ENCODE measurements at places on chromosomes 11 and 22.

GRCh38 chr22:36552289-36552688, 23.3 kb upstream of the EIF3D start:
- DNase-seq = no peak

DNA sequence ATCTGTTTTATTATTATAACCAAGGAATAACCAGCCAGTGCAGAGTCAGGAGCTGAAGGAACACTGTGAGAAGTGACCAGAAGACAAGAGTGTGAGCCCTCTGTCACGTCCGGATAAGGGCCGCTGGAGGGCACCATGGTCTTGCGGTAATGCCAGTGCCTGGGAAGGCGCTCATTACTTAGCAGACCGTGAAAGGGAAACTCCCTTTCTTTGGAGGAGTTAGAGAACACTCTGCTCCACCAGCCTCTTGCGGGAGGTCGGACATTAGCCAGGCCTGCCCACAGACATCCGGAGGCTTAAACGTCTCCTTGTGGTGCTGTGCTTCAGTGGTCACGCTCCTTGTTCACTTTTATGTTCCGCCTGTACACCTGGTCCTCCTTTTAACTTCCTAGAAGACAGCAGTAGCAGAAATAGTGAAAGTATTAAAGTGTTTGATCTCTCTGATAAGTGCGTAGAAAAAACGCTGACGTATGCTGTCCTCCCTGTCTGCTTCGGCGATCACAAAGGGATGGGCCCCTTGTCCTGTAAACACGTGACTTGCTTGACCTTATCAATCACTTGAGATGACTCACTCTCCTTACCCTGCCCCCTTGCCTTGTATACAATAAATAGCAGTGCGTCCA, 120.6 kb upstream of the LMO1 start:
- DNase-seq = no peak

GRCh38 chr11:101584129-101584515, 315 bp upstream of the TRPC6 start:
- DNase-seq = no peak

- no peak for DNase-seq
Observed at GRCh38 chr11:5043380-5043779, 2.9 kb upstream of the OR52J3 start.

DNA sequence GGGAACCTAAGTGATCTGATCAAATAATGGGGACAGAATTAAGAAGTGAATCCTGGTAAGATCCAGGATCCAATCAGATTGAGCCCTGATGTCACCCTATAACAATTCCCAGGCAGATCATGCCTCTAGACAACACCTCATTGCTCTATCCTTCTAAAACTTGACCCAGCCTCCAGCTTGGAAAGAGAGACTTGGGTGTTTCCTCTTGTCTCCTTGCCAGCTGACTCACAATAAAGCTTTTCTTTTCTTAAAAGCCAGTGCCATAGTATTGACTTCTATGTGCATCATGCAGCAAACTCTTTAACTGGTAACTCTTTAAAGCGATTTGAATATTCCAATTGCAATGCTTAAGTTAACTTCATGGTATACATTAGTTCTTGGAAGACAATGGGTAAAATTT, 109.6 kb upstream of the CHORDC1 start:
- no peak for DNase-seq

GRCh38 chr11:8263769-8264410, at the start of gene LMO1:
LMO1 (minus strand) TSS chr11:8263878; CDS start chr11:8263362, 516 bp downstream.
- DNase-seq = peak; percentile 72

DNA sequence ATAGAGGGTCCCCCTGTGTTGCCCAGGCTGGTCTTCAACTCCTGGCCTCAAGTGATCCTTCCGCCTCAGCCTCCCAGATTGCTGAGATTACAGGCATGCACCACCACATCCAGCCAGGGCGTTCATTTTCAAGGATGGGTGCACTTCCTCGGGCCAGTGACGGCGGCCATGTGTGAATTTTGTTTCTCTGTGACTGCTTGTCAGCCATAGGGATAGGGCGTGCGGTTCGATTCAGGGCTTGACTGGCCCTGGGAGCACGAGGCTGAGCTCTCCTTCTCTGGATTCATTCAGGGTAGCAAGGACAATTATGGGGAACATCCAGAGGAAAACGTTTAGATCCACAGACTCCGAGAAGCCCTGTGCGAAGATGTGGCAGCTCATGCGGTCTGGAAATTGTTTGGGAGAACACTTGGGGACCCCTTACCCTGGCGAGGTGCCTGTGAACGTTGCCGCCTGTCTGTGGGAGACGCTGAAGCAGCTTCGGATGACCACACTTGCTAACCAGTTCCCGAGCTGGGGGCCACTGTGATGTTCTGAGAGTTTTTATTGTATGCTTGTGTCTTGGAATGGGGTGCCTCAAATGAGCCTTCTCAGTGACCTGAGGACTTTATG, 2.9 kb downstream of the PTDSS2 start:
- DNase-seq = no peak

DNA sequence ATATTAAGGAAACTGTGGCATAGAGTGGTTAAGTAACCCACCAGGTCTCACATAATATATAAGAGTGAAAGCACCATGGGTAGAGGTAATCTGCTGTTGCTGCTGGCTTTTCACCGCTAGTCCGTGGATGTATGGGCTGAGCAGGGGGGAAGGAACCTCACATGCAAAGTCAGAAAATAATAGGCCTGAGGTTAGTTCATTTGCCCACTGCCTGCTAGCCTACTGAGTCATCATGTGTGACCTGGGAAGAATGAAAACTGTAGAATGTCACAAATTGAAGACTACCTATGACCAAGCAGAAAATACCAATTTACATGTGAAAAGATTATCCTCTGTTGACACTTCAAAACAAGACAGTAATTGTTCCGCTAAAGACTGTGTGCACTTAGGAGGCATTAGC, 560.1 kb upstream of the FAT3 start:
- DNase-seq = no peak

DNA sequence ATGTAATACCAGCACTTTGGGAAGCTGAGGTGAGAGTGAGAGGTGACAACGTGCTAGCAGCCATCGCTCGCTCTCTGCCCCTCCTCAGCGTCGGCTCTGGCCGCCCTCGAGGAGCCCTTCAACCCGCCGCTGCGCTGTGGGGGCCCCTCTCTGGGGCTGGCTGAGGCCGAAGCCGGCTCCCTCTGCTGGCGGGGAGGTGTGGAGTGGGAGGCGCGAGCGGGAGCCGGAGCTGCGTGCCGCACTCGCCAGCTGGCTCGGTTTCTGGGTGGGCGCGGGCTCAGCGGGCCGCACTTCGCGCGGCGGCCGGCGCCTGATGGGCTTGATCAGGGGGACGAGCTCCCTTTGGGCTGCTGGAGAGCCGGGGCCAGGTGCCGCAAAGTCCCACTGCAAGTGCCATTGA, 98.9 kb upstream of the UBASH3B start:
- peak; percentile 39 for DNase-seq

DNA sequence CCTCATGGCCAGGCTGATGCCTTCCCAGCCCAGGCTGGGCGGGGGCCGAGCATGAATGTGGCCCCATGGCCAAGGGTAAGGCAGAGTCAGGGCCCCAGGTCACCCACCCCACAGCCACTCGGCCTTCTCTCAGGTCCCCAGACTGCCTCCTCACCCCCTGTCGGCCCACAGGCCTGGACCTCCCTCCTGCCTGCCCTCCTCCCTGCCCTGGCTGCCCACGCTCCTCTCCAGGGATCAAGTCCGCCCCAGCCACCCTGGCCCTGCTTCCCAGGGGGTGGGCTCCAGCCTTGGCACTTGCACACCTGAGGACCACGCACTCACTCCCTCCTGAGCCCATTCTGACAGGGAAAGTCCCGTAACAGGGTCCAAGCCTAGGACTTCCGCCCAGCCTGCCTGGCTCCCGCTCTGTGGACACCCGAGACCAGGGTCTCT, 37.8 kb upstream of the TH start:
- DNase-seq = no peak

GRCh38 chr11:93579187-93579751, 36.1 kb upstream of the SMCO4 start:
- DNase-seq = no peak

DNA sequence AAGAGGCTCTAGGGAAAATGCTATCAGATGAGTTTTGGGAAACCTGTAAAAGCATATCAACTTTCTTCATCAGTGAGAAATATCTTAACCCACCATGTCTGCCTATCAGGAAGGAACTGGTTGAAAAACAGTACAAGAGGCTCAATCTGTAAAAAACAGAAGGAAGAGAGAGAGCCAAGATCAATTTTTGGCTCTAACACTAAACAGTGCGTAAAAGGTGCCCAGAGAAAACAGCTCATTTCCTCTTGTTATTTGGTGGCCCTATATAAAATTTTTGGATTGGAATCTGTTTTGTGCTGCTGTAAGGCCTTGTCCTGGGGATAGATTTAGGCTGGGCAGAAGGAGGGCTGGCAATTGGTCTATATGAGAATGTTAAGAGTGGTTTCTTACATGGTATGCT, 12.1 kb downstream of the MS4A2 start:
- DNase-seq = no peak

DNA sequence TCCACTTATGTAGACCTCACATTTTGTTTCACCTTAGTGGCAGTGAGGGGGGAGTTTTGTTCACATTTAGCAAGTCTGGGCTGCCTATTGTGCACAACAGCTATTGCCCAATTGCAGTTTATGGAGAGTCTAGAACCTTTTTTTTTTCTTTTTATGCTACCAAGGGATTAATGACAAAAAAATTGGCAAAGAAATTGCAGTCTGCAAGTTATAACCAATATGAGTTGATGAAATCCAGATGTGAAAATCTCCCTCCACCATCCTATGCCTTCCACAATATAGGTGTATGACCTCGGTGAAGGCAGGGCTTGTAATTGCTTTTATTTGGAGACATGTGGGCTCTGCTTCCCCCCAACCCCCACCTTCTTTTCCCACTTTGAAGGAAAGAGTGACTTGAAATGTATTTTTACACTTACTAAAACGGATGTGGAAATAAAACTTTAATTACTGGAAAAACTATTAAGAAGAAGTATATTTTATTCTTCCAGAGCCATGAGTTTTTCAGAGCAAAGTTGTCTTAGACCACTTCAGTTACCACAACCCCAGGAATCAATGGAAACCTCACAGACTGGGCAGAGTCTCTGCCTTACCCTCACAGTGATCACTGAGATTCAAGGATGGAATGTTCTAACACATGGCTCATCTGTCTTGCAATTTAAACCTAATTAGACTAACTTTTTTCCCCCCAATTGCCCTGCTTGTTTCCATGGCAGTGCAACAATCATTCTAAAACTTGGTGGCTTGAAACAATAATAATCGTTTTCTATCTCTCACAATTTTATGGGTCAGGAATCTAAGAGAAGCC, 120.8 kb upstream of the SLC5A12 start:
- DNase-seq = no peak

DNA sequence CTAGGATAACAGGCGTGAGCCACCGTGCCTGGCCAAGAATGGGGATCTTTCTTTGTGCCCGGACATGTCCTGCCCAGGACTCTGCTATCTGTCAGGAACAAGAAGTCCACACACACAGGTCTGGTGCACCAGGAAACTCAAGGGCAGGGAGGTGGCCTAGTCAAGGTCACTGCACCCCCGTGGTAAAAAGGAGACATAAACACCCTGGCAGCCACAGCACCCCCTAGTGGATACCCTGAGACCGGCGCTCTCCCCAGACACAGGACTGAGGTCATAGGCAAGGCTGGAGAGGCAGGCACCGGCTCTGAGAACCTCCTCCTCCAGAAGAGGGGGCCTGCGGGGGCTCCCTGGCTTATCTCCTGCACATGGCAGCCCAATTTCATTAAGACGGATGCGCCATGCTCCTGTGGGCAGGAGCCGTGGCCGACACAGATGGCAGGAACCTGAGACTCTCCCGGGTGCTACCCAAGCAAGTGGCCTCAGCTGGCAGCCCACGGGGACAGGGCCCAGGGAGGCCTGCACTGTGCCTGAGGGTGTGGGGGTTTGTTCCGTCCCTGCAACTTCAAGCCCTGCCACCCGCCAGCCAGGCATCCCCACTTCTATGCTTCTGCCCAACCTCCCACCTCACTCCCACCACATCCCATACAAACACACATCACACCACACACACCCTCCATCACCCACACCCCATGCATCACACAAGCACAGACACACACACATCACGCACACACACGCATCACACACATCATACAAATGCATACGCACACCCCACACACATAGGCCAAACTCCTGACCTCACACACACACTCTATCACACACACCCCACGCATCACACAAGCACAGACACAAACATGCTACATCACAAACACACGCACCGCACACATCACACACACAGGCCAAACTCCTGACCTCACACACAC, 19.6 kb downstream of the MACROD1 start:
- DNase-seq = no peak

GRCh38 chr11:47595029-47595428, 818 bp upstream of the C1QTNF4 start:
- no peak for DNase-seq

DNA sequence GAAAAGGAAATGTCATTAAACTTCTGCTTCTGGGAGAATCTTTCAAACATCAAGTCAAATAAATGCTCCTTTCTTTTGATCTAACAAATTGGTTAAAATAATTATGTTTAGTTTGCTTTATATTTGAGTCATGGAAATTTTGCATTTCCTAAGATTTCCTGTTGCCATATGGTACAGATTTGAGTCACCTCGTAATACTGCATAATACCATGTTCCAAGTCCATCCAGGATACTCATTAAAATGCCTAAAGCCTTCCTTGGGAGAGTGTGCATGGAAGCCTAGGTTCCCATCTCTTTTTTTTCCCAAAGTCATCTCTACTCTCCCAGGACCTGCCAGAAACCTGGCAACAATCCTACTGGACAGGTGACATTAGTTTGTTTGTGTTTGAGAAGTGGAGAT, 4.2 kb downstream of the OR9I1 start:
- DNase-seq = no peak

DNA sequence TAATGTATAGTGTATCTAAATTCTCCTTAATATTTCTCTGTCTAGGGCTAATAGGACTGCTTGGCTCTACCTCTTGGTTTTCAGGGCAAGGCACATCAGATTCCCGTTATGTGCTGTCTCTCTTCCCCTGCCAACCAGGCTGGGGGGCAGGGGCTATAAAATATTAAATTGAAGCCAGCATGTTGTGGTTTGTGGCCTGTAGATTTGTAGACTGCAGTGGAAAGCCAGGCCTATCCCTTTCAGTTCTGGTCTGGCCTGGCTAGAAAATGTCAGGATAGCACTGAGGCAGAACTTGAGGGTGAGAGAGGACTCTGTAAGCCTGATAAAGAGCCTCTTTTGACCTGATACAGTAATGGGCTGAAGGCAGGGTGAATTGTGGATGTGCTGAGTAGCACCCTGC, 14.4 kb upstream of the GRK2 start:
- no peak for DNase-seq

DNA sequence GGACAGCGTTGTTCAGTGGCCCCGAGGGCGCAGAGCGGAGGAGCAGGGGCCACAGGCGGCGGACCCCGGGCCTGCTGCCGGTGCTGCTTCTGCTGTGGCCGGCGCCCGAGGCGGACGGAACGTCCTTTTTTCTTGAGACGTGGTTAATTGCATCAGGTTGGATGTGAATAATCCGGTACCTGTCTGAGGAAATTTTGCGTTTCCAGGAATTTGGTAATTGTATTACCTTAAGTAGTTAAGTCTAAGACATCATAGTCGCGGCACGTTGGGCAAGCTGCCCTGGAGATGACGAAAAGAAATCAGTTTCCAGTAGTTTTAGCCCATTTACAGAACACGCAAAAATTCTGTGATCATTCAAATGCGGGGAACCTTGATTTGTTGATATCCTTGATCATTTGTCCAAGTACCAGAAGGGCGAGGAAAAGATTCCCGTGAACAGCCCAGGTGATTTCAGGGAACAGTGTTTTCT, 789 bp downstream of the SPECC1L start:
- DNase-seq = no peak

GRCh38 chr11:32526760-32527159, 56.9 kb upstream of the EIF3M start:
- no peak for DNase-seq

GRCh38 chr22:33272871-33273270, 214.7 kb upstream of the SYN3 start:
- DNase-seq = no peak
